H4 (cell line): ENCODE measurements at places on chromosomes 4 and X. TPM values are rescaled to one million over a fixed set of nuclear protein-coding genes. Genes with fewer than 3 reads are reported as not detected.

Gene CDX4
- total RNA-seq = not detected in 2 replicates

Gene PPP1R2C
- not detected in 2 replicates for total RNA-seq

DNA sequence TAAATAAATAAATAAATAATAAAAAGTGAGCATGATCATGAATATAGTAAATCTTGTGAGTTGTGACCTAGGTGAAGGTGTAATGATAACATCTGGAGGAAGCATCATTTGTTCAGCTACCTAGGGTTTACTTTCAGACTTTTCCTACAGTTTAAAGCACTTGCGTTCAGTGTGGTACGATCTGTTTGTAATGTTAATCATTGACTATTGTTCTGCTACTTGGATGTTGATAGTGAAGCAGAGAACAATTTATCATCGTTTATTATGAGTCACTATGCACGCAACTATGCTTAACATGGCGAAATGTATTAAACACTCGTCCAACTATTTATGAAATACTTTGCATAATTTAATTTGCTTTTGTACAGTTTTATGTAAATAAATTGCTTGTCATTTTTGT, 426.2 kb downstream of the PCDH7 start:
- DNase-seq = no peak

DNA sequence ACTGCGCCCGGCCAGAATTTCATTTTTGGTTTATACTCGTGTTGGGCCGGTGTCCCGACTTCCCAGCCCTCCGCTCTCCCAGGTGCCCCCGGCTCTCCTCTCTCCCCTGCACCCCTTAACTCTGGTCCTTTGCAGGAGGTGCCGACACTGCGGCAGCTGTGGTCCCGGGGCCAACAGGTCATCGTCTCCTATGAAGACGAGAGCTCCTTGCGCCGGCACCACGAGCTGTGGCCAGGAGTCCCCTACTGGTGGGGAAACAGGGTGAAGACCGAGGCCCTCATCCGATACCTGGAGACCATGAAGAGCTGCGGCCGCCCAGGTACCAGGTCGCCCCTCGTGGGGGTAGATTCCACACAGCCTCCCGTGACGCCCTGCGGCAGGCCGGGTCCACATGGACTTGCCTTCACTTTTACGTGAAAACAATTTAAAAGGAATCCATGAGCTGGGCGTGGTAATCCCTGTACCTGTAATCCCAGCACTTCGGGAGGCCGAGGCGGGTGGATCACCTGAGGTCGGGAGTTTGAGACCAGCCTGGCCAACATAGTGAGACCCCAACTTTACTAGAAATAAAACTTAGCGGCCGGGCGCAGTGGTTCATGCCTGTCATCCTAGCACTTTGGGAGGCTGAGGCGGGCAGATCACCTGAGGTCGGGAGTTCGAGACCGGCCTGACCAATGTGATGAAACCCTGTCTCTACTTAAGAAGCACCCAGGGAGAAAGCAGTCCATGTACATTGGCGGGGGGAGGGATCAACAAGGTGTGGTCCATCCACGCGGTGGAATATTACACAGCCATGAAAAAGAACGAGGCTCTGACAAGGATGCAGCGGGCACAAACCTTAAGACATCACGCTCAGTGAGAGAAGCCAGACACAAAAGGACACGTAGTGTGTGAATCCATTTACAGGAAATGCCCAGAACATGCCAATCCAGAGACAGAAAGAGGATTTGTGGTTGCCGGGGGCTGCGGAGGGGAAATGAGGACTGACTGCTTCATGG, 12.0 kb downstream of the PLCXD1 start:
- DNase-seq = no peak

- DNase-seq = no peak
These were observed 318.8 kb upstream of the NOCT start for GRCh38 chr4:138696771-138697170.

GRCh38 chrX:140360924-140361323, 143.9 kb downstream of the SOX3 start:
- DNase-seq = no peak

DNA sequence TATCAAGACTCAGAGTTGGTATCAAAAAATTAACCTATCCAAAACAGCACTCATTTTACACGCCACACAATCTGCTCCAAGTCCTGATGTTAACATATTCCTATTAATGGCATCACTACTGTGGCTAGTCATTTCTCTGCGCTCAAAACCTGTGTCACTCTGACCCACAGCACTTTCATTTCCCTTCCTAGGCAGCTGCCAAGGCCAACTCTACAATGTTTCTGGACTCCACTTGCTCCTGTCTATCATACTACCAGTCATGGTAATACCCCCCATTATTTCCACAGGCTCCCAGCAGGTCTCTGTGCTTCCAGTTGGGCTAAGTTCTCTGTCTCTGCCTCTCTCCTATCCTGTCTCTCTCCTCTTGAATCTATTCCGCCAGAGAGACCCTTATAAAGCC, 323.6 kb downstream of the NR3C2 start:
- DNase-seq = no peak

DNA sequence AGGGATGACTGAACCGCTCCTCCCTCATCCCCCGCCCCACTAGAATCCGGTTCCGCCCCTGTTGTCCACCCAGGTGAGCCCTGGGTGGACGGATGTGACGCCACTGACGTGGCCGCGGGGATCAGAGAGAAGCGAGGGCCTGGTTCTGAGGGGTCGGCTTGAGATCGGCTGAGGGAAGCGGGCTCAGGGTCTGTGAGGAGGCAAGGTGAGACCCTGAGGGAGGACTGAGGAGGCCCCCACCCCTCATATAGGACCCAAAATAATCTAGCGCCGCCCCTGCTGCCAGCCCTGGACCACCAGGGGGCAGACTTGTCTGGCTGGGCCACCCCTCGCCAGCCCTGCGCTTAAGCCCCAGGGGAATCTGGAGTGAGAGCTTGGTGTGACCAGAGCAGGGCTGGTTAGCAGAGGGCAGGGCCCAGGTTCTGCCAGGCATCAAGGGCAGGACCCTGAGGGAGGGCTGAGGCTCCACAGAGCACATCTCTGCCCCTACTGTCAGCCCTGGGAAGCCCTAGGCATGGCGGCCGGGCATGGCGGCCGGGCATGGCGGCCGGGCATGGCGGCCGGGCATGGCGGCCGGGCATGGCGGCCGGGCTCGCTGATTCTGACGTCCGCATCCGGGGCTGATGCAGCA, at the start of gene MAGEA8:
Gene MAGEA8 (plus strand): TSS at position 103 of the 631 bp plus-strand sequence. CDS start 3,090 bp downstream, outside the sequence.
- DNase-seq = no peak

GRCh38 chr4:20237894-20238537, 13.7 kb upstream of the SLIT2 start:
- no peak for DNase-seq

DNA sequence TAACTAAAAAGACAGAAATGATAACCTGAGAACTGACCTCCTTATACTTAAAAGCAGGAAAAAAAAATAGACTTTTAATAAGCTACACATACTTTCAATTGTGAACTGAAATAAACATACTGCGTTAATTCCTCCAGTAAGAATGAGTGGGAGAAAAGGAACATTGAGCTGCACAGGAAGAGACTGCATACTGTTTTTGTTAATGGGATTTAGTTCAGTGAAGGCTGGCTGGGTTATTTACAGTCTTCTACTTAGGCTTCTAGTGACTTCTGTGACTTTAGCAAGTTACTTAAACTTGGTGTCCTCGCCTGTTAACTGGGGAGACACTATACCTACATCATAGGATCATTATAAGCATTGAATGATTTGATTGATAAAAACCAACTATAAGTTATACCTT, 213.3 kb downstream of the EPHA5 start:
- DNase-seq = no peak
